ENCODE measurements at places on chromosomes 13 and 19.

DNA sequence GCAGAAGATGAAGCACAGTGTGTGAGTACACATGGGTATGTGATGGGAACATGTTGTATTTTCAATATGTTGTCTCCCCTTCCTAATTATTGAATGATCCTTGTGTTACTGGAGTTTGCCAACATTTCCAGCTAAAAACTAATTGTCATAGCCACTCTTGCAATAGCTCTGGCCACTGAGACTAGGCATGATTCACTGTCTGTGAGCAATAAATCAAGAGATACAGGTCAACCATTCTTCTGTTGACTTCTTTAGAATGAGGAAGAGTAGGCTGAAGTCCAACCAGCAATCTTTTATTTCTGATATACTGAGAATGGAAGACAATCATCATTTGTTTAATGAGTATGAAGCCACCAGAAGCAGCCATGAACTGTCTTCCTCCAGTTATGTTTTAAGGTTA lies 413.9 kb downstream of the SLITRK5 start:
- no peak for DNase-seq

DNA sequence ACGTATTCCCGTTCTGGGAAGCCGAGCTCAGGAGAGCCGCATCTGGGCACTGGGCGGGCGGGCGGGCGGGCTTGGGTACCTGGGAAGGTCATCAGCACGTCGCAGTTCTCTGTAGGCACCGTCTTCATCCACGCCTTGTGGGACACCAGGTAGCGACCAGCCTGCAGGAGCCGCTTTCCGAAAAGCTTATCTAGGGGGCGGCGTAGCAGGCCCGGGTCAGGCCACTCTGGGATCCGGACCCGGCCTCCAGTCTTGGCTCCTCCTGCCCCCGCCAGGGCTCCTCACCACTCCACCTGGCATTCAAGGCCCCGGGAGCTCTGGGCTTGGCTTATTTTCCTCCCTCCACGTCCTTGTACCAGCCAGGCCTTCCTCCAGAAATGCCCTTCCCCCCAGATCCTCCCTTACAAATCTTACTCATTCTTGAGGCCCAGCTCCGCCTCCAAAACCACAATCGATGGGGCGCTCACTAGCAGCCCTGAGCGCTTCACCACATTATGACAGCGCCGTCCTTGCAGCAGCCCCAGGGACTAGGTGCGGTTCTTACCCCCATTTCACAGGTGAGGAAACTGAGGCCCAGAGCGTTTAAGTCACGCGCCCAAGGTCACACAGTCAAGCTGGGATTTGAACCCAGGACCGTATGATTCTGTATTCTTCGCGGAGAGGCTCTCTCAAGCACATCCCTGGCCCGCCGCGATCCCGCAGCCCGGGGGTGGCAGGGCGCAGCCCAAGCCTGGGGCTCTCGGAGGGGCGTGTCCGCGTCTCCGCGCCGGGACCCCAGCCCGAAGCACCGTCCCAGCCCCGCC lies 843 bp downstream of the ANO8 start:
- DNase-seq = peak; percentile 59

DNA sequence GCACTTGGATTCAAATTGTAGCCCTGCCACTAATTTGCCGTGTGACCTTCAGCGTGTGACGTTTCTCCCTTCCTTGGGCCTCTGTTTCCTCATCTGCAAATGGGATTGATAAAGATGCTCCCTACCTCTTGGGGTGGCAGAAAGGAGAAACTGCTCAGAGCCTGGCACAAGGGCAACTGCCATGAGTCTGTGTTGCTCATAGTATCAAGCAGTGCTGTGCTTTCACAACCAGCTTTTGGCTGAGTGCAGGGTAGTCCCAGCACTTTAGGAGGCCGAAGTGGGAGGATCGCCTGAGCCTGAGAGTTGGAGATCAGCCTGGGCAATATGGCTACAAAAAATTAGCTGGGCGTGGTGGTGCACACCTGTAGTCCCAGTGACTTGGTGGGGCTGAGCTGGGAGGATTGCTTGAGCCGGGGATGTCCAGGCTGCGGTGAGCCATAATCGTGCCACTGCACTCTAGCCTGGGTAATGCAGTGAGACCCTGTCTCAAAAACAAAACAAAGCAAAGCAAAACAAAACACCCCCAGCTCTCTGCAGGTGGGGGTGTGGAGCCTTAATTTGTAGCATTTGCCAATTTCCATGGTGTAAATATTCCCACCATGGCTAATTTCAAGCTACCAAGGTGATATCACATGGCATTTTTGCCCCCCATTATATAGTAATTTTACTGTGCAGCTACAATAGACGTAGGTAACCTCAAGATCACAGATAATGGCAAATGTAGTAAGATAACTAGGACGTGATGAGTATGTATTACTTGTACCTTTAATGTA lies 1.6 kb upstream of the MARK4 start:
- DNase-seq = no peak

DNA sequence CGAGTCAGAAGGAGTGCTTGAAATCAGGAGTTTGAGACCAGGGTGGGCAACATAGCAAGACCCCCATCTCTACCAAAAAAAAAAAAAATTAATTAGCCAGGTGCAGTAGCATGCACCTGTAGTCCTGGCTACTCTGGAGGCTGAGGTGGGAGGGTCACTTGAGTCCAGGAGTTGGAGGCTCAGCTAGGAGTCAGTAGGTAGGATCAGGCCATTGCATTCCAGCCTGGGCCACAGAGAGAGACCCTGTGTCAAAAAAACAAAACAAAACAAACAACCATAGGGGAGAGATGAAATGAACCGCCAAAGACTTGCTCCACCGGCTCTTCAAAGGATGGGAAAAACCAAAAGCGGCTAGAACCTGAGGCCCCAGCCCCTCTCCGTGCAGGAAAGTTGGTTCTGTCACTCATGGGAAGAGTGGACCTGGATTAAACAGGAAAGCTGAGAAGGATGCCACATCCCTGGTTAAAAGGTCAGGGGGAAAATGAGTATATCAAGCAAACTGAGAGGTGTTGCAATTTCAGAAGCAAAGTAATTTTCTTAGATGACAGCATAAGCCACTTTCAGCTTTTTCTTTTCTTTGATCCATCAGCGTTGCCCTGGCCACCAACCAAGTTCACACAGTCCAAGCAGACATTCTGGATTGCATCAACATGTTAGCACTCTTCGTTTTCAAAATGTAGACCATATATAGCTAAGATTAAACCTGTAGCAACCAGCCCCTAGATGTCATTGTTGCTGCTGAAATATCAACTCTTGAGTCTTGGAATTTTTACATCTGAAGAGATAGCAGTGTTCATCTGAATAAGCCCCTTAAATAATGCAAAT lies 8.9 kb upstream of the ZNF507 start:
- DNase-seq = no peak

DNA sequence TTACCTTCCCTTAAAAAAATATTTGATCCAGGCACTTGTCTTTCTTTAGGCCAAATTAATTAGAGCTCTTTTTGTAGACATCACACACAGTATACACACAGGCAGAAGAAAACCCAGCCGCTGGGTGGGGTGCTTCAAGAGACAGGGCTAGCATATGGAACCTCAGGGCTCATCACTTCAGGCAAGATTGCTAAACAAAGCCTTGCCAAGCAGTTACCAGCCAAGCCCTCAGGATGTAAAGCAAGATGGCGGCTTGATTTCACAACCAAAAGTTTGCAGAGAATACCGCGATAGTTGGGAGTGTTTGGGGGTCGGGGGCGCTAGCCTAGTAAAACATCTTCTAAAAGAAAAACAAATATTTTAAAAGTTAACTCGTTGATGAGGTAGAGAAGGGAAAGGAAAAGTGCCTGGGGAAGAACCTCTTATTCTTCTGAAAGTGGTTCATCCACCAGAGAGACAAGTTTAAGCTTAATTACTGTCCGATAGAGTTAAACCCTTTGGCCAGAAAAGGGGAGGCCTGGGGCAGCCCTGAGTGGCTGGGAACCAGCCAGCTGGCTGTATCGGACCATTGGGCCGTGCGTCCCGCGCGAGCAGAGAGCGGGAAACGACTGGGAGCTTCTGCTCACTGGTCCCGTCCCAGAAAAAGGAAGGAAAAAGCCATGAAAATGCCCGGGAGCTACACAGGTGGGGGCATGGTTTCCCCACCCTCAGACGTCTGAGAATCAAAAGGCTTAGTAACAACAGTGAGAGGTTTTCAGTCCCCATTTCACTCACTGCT lies 254.9 kb upstream of the PCDH20 start:
- no peak for DNase-seq

- no peak for DNase-seq
Measured at GRCh38 chr13:83327091-83327490, 555.2 kb downstream of the SLITRK1 start.

- no peak for DNase-seq
Measured at GRCh38 chr19:32406161-32407003, 812 bp downstream of the DPY19L3 start.

GRCh38 chr19:16168465-16169081 lies 4.8 kb downstream of the CIB3 start:
- DNase-seq = no peak

- DNase-seq = no peak
Measured at GRCh38 chr19:56986386-56986785, 133.4 kb upstream of the USP29 start.

DNA sequence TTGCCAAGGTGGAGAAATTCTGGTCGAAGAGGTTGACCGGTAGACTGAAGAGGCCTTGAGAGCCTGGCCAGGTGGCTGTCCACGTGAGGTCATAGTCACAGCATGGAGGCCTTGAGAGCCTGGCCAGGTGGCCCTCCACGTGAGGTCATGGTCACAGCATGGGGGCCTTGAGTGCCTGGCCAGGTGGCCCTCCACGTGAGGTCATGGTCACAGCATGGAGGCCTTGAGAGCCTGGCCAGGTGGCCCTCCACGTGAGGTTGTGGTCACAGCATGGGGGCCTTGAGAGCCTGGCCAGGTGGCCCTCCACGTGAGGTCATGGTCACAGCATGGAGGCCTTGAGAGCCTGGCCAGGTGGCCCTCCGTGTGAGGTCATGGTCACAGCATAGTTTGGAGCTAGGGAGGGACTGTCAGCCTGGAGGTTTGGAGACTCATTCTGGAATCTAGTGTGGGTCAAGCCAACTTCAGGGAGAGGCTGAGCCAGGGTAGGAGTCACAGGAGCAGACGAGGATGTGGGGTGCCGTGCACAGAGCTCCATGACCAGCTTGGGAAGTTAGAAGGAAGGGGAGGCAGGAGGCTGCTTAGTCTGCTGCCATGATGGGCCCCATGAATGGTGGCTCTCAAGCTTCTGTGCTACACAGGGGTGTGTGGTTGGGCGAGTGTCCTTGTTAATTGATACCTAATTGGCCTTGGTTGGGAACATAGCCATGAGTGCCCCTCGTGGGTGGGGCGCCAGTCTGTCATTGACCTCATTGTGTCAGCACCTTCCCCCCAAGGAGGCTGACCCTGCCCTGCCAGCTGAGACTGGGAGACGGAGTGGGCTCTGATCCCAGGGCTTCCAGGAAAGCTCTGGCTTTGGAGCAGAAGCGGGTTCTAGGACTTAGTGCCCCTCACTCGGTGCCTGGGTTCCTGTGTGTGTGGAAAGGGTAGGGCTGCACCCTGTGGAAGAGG lies 4.0 kb downstream of the LENG9 start:
- no peak for DNase-seq

- DNase-seq = no peak
Measured at GRCh38 chr19:13830114-13830740, 35.0 kb downstream of the ZSWIM4 start.

DNA sequence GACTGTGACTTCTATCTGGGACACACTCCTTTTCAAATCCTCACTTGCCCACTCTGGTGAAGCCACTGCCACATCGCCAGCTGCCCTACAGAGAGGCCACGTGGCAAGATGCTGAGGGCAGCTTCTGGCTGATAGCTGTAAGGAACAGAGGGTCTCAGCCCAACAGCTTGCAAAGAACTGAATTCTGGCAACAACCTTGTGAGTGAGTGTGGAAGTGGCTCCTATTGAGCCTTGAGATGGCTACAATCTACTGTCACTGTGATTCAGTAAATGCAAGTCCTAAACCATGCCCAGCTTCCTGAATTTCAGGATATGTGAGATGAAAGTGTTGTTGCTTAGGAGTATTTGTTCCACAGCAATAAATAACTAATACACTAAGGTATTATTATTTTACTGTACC lies 314.3 kb upstream of the TMTC4 start:
- DNase-seq = no peak

GRCh38 chr19:4867534-4868285 lies at the start of gene PLIN3:
PLIN3 (minus strand) TSS chr19:4867667; CDS start chr19:4861394, 6,273 bp downstream.
- peak; percentile 93 for DNase-seq

DNA sequence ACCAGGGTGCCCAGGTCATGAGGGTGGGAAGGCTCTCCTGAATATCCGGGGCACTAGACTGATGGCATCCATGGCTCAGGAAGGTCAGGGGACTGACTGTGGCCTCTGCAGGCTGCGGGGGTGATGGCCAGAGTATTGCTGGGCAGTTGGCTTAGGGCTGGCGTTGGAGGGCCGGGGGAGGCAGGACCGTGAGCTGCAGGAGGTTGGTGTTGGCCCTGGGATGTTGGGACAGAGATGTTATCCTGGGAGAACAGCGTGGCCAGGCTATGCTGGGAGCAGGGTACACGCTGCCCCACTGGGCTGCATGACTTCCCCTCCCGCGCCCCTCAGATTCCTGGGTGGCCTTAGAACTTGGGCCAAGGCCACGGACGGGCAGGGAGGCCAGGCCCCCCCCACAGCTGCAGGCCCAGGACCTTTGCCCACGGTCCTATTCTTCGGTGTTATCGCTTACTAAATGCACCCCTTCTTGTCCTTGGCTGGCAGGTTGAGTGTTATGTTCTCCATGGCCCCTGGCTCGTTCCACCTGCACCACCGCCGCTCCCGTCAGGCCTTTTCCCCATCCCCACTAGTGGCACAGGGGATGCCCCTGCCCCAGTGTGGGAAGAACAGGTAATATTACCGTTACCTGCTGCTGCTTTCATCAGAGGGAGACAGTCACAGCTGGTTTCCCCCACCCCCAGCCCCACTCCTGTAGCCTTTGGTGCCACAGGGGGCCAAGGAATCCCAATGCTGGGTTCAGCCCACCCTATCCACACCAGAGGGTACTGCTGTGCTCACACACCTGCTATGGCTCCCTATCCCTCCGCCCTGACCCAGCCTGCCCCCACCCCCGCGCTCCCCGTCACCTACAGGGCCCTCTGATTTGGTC lies 3.2 kb upstream of the ISYNA1 start:
- no peak for DNase-seq

- DNase-seq = no peak
Measured at GRCh38 chr19:34503531-34504272, 22.1 kb downstream of the WTIP start.

Measured in stimulated activated CD4-positive, alpha-beta T cell treated with anti-CD3 and anti-CD28 coated beads, Interleukin-15, amount 100 ng/mL, for 48 hours (primary cell).